ENCODE measurements at places on chromosomes 3 and 15. TPM values are rescaled to one million over a fixed set of nuclear protein-coding genes. Genes with fewer than 3 reads are reported as not detected.

The ABTB1 gene
- total RNA-seq: 4.1 TPM

The GOLGA8Q gene
- total RNA-seq: 0.64 TPM

The GREM1 gene
- total RNA-seq: 0.21 TPM

The FANCD2OS gene
- total RNA-seq: not detected

The ATXN7 gene
- total RNA-seq: 4.7 TPM

The NPAP1 gene
- total RNA-seq: not detected

The ZNF501 gene
- total RNA-seq: 2.8 TPM

The DPPA4 gene
- total RNA-seq: not detected

The GMPPB gene
- 12.1 TPM for total RNA-seq

The C15orf62 gene
- total RNA-seq: 1.2 TPM

The TMEM207 gene
- not detected for total RNA-seq

The ATP10A gene
- total RNA-seq: 0.21 TPM

The VPS8 gene
- 45.2 TPM for total RNA-seq

The TRMT10C gene
- 28.9 TPM for total RNA-seq

The SAMMSON gene
- not detected for total RNA-seq

The SAMD7 gene
- not detected for total RNA-seq

The GABRA5 gene
- total RNA-seq: not detected

The CHST13 gene
- total RNA-seq: 0.24 TPM

The CCR9 gene
- not detected for total RNA-seq

The CYP8B1 gene
- total RNA-seq: not detected

The PLA1A gene
- 0.96 TPM for total RNA-seq

The HESX1 gene
- not detected for total RNA-seq

The KAT2B gene
- total RNA-seq: 3.4 TPM

Measured in tracheal epithelial cell (primary cell).